ENCODE measurements at places on chromosomes 1 and 21.

DNA sequence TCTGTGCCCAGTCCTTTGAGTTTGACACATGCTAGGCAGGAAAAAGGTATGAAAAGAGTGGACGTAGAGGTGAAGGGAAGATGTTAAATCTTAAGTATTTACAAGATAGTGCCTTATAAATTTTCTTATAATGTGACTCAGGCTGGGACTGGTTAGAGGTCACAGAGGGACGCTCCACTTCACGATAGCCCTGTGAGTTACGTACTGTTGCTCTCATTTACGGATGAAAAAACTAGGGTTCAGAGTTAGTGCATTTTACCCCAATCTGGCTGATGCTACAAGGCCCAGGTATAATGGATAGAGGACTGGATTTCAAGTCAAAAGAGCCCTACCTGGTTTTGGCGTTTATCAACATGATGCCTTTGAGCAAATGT lies 1.4 kb upstream of the TUT4 start:
- DNase-seq, result no peak

GRCh38 chr1:193434319-193434718 lies 247.9 kb upstream of the B3GALT2 start:
- no peak for DNase-seq

- DNase-seq, result no peak
These were observed 26.7 kb upstream of the LIN9 start for GRCh38 chr1:226335661-226336060.

DNA sequence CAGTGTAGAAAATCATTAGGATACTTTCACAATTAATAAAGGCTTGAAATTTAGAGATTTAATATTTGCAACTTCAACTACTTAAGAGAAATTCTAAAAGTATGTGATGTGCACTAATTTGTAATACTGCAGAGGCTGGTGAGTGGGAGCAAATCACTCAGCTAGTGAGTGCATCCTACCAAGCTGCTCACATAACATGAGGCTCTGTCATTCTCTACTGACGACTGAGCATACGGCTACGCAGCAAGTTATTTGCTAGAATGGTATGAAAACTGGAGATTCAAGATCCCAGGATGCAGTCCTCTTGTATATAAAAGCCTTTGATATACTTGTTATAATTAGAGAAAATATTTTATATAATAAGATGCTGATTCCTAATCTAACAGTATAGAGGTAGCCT lies 90.1 kb downstream of the ATP1B1 start:
- DNase-seq, result no peak

DNA sequence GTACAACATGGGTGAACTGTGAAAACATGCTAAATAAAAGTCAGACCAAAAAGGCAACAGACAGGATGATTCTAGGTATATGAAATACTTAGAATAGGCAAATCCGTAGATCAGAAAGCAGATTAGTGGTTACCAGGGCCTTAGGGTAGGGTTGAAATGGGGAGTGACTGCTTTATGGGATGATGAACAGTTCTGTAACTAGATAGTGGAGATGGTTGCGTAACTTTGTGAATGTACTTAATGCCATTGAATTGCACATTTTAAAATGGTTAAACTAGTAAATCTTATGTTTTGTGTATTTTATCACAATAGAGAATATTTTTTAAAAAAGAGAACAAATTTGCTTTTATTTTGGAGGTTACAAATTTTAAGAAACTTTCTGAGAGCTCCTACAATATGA lies 17.4 kb downstream of the ZNF326 start:
- DNase-seq, result no peak

GRCh38 chr1:45037456-45037855 lies 25.4 kb downstream of the UROD start:
- no peak for DNase-seq

- peak; percentile 86 for DNase-seq
These were observed 72.9 kb downstream of the SKI start for GRCh38 chr1:2300851-2301606.

GRCh38 chr21:45470773-45471524 lies 66.0 kb downstream of the COL18A1 start:
- DNase-seq, result no peak

DNA sequence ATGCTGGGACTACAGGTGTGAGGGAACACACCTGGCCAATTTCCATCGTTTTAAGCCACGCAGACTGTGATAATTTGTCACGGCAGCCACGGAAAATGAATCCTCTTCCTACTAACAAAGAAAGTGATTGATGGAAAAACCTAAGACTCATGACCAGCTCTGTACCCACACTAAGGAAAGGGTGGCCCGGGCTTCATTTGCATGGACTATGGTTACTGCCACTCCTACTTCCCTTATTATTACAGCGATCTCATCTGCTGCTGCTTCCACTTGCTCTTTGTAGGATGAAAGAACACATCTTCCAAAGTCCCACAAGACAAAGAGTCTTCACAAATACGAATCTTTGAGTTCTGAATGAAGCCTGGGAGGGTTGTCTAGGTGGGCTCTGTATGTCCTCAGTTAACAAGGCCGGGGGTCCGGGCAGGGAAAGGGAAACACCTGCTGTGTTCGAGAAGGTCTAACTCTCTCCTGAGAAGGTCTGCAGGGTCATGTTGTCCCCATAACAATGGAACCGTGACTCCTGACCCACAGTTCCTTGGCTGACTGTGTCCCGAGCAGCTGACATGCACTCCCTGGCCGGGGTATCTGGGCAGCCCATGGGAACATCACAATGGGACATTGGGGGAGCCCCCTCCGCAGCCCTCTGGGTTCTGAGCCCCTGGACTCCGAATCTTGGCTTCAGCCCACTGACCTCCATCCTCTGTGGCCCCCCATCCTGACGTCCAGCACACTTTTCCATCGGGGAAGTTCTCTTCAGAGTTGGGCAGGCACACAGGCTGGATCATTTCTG lies 13.3 kb upstream of the TFF1 start:
- DNase-seq, result no peak

DNA sequence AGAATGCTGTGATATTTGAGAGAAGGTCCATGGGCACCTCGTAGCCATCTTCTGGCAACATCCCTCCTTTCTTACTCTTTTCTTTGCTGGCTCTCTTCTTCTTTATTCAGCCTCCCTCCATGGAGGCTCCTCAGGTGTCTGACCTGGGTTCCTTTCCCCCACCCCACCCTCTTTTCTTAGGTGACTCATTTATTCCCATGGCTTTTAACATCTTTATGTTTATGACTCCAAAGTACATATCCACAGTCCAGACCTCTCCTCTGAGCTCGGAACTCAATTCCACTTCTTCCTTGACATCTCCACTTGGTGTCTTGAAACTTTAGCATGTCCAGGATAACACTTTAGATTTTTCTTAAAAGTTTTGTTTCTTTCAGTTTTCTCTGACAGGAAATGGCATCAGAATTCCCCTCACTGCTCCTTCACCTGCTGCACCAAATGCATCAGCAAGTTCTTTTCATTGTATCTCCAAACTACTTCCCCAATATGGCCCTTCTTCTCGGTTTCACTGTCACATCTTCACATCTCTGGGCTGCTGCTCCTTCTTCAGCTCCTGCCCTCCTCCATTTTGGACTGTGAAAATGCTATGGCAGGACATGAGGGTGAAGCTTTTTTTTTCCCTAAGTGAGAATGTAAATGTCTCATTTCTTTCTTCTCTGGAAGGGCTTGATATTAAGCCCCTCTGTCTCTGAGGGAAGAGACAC lies 95.9 kb downstream of the GIPC2 start:
- peak; percentile 6 for DNase-seq

GRCh38 chr1:20089328-20090077 lies 19.5 kb downstream of the PLA2G5 start:
- DNase-seq, result no peak
